ENCODE measurements at places on chromosomes 12 and 14.
A peak's percentile ranks its signal among the peaks of the same experiment; 100 is the strongest.

GRCh38 chr12:67112586-67112985 lies 156.6 kb upstream of the CAND1 start:
- DNase-seq: no peak

DNA sequence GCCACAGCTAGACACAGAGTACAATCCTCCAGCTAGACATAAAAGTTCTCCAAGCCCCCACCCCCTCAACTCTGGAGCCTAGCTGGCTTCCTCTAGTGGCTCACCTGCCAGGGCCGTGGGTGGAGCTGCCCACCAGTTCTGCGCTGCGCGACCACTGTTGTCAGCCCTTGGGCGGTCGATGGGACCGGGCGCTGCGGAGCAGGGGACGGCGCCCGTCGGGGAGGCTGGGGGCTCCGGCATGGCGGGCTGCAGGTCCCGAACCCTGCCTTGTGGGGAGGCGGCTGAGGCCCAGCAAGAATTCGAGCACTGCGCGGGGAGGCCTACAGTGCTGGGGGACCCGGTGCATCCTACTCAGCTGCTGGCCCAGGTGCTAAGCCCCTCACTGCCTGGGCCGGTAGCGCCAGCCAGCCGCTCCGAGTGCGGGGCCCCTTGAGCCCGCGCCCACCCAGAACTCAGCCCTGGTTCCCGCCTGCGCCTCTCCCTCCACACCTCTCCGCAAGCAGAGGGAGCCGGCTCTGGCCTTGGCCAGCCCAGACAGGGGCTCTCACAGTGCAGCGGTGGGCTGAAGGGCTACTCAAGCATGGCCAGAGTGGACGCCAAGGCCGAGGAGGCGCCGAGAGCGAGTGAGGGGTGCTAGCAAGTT lies 51.0 kb downstream of the RTN1 start:
- DNase-seq: no peak

GRCh38 chr12:100164153-100164704 lies 21.6 kb upstream of the BLTP3B start:
- no peak for DNase-seq

DNA sequence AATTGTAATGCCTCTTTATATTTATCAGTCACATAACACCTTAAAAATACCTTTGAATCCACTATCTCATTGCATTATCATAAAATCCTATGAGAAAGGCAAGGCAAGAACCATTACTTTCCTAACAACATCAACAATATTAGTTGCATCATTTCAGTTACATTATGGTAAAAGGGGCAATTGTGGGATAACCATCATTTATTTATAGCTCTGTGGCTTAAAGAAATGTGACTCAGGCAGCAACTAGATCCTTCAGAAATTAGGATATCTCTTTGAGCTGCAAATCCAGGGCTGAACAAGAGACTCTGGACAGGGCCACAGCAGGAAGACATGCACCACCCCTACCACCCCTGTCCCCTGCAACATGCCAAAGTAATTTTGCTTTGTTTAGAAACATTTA lies 36.4 kb downstream of the EPS8 start:
- DNase-seq: peak; percentile 13

DNA sequence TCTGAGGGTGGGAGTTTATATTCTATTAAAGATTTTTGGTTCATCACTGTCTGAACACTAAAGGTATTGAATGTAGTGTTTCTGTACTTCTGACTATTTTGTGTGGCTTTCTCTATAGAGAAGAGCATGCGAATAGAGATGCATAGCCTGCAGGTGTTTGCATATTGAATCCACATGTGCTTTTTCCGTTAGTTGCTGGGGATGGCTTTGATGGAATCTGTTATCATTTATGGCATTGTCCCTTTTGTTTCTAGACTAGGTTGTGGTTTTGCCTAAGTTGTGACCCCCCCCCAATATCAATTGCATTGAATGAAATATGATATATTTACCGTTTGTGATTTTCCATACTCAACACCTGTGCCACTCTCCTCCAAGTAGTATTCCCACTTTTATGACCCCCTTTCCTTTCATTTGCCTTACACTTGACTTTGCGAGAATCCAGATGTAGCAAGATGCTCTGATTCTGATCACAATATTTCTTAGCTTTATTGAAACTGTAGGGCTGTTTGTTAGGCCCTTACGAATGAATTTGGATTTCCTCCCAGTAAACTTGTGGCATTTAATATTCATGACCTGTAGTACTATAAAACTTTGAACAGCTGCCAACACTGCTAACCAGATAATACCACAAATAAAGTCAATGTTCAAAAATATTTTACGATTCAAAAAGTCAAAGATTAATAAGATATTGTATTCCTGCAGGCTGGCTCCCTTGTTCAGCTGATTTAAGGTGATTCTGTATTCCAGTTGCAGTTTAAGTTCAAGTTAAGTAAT lies 176.4 kb downstream of the TMTC2 start:
- no peak for DNase-seq

GRCh38 chr12:117874842-117875434 lies 93.9 kb downstream of the KSR2 start:
- DNase-seq: peak; percentile 84

DNA sequence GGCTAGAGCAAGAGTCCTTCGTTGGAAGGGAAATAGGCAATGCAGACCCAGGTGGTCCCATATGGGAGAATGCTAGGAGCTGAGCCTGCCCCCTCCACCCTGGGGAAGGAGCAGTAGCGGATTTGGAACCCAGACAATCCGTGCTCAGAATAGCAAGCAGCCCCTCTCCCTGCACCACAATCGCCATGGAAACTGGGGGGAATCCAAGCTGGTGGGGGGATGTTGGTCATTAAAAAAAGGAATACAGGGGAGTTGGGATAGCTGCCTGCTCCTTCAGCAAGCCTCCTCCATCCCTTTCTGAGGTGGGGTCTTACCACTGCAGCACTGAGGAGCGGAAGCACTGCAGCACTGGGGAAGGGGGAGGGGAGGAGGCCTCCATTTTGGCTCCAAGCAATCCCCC lies 2.9 kb downstream of the RND1 start:
- DNase-seq: no peak

- DNase-seq: peak; percentile 92
Measured at GRCh38 chr12:6827437-6827911, 733 bp upstream of the P3H3 start.

GRCh38 chr12:45663455-45663854 lies 66.1 kb upstream of the ARID2 start:
- DNase-seq: no peak

GRCh38 chr14:48748151-48748675 lies 838.0 kb downstream of the RPS29 start:
- DNase-seq: no peak

DNA sequence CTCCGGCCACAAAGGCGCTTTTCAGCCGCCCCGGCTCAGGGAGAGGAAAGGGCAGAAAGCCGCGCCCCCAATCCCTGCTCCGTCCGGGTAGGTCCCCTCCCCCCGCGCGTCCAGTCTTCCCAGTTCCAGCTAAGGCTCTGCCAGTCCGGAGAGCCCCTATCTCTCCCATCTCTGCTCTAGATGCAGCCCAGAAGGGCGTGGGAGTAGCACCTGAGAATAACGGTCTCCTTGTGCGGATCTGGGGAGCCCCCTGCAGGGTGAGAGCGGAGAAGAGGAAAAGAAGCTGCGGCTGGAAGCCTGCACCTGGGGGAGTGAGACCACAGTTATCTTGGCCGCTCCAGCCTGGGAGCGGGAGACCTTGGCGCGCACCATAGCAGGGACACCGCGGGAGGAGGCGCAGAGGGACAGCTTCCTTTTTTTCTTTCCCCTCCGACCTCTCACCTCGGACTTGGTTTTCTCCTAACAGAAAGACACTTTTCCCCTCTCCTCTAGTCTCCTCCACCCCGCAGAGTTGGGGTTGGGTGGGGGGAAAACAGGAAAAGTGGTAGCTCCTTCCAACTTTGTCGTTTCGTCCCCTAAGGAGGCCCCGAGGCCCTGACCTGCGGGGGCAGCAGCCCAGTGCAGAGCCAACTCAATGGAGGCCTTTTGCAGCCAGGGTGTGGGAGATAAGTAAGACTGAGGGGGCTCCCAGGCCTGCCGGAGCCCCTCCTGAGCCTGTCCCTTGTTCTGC lies 2.4 kb downstream of the DHH start:
- DNase-seq: peak; percentile 65

- no peak for DNase-seq
Measured at GRCh38 chr12:4099276-4099675, 174.3 kb upstream of the CCND2 start.

GRCh38 chr12:67716817-67717216 lies 68.3 kb downstream of the DYRK2 start:
- DNase-seq: peak; percentile 62

GRCh38 chr12:128791395-128792322 lies 32.1 kb downstream of the SLC15A4 start:
- DNase-seq: no peak

- peak; percentile 78 for DNase-seq
Measured at GRCh38 chr12:50103767-50104321, at the start of gene GPD1. Gene GPD1 (plus strand): TSS chr12:50104008. CDS start chr12:50104051, 43 bp downstream.

DNA sequence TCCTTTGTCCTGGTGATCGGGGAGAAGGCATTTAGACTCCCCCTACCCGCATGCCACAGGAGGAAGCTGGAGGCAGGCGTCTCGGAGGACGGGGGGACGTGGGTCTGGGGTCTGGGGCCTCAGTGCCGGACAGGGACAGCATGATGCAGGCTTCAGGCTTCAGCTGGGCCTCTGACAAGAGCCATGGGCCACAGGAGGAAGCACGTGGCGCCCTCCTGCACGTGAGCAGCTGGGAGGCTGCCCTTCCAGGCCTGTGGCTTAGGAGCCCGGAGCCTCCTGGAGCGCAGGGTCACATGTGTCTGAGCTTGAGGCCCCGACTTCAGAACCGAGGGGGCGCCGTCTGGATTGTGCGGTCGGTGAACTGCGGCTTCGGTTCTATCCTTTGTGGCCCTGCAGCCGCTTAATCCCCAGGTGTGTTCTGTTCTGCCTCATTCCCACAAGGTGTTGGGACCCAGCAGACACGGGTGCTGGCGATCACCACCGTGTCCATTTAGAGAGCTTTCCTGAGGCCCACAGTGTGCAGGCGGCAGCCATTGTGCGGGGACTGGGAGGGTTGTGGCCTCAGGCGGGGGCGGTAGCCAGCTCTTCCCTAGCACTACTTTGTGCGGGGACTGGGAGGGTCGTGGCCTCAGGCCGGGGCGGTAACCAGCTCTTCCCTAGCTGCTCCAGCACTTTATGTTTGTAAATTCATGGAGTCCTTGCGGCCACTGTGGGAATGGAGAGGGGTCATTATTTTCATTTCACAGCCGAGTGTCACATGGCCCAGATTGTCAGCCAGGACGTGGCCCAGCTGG lies 150.2 kb downstream of the ADGRD1 start:
- no peak for DNase-seq

DNA sequence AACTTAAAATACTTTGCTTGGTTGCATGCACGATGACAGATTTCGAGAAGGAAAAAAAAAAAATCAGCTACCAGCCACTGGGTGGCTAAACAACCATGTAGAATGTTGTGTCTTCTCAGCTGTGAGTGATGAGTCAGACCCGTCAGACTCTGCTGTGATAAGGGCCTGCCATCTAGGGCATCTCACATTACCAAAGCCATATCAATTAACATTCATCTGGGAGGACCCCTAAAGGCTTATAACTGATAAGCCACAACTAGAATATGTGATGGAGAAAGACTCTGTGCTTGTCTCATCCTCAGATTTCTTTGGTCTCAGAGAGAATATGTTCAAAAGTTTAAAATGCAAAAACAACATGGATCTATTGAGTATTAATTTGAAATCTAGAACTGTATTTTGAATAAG lies 111.5 kb downstream of the PAX9 start:
- DNase-seq: no peak

- no peak for DNase-seq
Measured at GRCh38 chr12:89690925-89691324, 17.7 kb downstream of the ATP2B1 start.

GRCh38 chr14:49367696-49368095 lies 218.5 kb downstream of the RPS29 start:
- DNase-seq: no peak

DNA sequence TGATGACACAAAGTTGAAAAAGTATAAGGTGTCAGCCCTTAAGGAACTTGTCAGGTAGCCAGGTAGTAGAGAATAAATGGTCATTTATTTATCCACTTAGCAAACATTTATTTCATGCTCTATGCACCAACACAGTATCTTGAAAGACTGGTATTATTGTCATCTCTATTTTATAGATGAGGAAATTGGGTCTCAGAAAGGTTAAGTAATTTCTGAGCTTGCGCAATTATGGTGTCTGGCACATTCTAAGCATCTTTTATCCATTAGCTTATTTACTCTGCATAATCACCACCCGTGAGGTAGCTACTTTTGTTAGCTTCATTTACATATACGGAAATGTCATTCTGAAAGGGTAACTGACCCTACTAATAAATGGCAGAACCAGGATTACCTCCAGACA lies 2.5 kb upstream of the UTP20 start:
- no peak for DNase-seq

- peak; percentile 92 for DNase-seq
Measured at GRCh38 chr14:81436296-81437138, 36.4 kb upstream of the STON2 start.

GRCh38 chr12:90562671-90563070 lies 392.3 kb downstream of the CCER1 start:
- DNase-seq: no peak

Data from GM03348 (cell line).